ENCODE measurements at places on chromosomes 12 and 14.

- DNase-seq: no peak
These were observed 1.6 kb downstream of the HOXC9 start for GRCh38 chr12:54001283-54002187.

- DNase-seq: no peak
These were observed 6.0 kb upstream of the AMN start for GRCh38 chr14:102916347-102917055.

DNA sequence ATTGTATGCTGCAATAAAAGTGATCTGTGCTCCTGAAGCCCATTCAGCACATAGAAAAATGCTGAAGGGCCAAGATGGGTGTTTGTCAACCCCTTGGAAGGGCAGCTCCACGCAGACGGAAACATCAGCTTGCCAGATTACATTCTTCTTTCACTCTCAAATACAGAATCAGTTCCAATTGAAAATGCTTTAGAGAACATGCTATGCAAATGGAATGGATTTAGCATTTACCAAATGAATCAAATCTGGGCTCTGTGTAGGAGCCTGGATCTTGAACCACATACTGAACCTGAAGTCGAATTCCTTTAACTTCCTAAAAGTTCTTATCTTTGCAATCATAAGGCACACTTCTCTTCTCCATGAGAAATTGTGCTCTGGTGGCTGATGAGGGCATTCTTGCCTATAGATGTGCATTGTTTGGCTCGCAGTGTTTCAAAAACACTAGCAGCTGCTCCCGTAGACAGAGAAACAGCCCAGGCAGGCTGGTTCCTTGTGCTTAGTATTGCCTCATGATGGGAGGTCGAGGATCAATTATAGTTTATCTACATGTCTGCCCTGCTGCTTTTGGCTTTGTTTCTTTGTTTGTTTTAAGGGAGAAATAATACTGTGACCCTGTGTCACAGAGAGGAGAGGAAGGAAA is 489.8 kb upstream of the FLRT2 start:
- no peak for DNase-seq

DNA sequence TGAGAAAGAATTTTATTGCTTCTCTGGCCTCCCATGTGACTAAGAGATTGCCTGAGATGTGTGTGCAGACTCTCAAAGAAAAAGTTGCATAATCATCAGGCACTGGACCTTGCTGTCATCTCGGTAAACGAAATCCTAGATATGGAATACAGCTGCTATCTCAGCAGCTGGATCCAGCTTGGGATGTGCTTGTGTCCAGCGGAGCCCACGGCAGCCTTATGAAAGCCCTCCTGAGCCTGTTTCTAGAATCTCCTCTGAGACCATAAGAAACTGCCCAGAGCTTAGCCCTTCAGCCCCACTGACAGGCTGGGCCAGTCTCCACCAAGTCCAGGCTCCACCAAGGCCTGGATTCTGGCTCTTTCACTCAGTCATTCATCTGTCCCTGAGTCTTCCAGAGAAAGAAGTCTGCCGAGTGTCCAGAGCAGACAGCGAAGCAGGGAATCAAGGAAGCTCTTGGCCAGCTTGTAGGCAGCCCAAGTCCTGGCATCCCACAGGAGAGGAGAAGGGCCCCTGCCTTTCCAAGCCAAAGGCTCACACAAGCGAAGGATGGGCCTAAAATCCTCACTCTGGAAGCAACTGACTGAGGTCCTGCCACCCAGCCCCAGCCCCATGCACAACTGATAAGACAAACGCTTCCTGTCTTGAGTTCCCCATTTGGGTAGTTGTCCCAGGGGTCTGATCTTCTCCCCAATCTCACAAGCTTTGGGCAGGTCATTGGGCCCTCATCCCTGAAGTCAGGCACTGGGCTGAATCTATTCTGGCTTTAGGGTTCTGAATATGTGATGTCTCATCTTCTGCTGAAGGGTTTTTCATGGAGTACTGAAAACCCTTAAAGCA is 97.8 kb downstream of the SEC23A start:
- DNase-seq: no peak
